Activated T-helper 1 cell treated with Interleukin-2 at 50 U/mL for 16 hours (primary cell): ENCODE measurements at places on chromosomes 12 and 14.

- DNase-seq, result no peak
Measured at GRCh38 chr14:95045106-95045701, 112.1 kb downstream of the DICER1 start.

DNA sequence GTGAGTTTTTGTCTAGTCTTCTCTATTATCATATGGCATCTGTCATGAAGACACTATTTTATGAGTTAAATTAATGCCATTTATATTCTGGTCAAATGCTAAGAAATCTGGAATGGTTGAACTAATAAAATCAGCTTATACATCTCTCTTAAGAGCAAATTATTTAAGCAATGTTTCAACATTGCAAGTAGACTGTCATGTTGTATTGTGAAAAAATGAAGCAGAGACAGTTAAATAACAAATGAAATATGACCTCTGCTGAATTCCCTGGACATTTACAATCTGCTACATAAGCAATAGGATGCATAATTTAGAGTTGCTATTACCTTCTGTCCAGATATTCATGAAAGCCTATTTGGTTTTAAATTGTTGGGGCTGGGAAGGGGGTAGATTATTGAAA is 30.6 kb downstream of the NAV3 start:
- no peak for DNase-seq

DNA sequence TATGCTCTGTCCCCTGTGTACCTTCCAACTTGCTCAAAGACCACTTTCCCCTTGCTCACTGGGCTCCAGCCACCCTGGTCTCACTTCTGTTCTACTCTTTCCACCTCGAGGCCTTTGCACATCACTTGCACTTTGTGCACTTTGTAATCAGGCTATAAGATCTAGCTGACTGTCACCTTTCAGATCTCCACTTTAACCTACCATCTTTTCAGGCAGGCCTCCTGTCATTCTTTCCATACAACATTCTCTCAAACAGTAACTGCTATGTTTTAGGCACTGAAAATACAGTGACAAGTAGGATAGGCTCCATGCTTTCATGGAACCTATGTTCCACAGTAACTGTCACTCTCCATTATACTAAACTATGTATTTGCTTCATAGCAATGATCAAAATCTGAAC is 14.0 kb downstream of the CPM start:
- no peak for DNase-seq

GRCh38 chr12:109885616-109886015 is 5.3 kb upstream of the GLTP start:
- DNase-seq, result no peak

GRCh38 chr12:52155048-52155868 is 36.6 kb downstream of the KRT80 start:
- no peak for DNase-seq

DNA sequence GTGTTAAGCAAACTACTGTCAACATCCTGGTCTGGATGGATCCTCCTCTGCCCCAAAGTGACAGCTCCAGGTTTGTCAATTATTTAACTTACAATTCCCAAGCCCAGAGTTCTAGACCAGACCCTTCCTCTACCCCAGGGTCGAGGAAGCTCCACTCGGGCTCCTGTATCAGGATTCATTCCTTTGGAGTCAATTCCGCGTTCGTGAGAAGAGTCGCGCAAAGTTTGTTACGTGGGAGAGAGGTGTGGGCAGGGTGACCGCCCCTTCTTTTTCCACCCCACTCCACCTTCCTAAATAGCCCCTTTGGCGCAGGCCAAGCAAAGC is 479 bp downstream of the SEL1L start:
- no peak for DNase-seq

DNA sequence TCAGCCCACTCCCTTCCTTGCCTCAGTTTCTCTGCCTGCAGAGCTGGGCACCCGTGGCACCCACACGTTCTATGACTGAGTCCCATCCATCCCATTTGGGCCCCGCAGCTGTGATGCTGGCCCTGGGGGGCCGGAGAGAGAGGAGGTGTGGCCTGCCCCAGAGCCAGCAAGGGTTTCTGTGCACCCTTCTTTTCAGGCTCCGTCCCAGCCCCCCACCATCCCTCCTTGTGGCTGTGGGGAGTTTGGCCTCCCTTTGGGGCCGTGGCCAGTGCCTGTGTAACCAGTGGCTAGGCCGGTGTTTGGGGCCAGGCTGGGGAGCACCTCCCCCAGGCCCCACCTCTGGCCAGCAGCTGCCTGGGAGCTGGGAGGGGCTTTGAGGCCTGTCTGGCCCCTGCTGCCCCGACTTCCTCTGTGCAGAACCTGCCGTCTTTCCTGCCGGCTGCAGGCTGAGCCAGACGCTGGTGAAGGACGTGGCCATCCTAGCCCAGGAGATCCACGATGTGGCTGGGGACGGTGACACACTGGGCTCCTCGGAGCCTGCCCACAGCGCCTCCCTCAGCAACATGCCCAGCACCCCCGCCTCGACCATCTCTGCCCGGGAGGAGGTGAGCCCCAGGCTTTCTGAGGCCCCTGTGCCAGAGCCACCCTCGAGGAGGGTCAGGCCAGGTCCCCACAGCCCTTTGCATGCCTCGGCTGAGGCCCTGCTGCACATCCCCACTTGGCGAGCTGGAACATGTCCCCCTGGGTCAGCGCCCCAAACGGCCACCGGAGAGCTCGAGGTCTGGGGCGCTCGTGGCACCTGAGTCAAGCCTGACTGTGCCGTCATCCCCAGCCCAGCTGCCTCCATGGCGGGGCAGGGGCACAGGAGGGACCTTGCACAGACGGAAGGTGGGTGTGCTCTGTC is 27.7 kb downstream of the CEP170B start:
- DNase-seq, result no peak

- no peak for DNase-seq
Measured at GRCh38 chr14:50039734-50040400, 76.5 kb downstream of the VCPKMT start.

GRCh38 chr12:46628176-46628575 is 197.6 kb downstream of the SLC38A4 start:
- DNase-seq, result no peak

DNA sequence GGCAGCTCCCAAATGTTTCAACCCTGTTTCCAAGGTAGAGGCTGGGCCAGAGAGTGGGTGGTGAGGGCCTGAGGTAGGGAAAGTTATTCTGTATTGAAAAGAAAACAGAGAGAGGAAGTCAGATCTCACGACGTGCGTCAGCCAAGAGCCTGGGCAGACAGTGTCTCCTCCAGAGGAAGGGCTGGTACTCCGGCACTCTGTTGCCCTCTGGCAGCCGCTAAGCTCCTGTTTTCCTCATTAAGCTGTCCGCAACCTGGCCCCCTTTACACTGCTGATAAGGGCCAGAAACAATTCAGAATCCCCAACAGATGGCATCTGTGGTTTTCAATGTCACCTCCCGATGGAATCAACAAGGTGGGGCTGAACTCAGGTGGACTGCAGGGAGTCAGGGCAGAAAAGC is 26.0 kb upstream of the LTBP2 start:
- no peak for DNase-seq

DNA sequence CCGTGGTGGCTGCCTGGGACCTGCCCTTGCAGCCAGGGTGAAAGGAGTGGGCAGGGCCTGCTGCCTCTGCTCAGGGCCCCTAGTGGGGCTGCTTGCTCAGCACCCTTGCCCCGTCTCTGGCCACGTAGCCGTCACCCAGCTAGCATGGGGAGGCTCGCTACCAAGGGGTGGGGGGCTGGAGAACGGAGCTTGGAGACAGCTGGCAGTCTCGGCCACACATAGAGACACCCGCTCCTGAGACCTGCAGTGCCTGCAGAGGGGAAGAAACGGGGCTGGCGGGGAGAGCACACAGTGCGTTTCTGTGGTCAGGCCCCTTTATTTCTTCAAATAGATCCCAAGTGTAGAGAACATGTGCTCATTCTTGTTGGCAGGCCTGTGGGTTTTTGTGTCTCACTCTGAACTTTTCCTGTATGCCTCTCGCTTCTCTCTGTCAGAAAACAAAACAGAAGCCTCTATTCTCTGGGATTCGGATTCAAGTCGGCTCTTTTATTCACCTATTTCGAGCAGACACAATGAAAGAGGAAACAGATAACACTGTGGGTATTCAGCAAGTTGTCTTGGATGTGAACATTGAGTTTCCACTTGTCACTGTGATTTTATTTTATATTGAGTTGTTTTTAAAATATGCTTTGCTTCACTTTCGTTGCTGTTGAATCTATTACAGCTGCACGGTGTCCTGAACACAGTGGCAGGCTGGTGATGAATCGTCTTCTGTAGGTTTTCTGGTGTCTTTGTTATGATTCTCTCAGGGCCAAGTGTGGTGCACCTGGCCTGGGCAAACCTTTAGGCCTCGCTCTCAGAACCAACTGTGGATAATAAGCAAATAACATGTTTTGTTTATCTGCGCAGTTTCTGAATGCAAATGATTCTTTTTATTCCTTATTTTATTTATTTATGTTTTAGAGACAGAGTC is 26.5 kb downstream of the PACS2 start:
- DNase-seq, result no peak

DNA sequence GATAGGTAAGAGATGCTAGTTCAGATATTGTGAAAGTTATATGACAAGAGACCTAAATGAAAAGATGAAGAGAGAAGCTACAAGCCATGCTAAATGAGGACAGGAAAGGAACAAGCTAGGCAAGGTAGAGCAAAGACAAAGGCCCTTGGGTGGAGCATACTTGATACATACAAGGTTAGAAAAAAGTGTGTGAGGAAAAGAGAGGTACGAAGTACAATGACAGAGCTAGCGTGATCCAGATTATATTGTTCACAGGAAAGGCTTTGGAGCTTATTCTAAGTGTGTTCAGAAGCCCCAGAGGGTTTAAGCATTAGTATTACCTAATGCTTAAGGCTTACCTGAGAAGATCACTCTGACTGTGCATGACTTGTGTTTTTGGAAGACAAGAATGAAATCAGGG is 75.0 kb downstream of the SLCO1B3 start:
- DNase-seq, result no peak

DNA sequence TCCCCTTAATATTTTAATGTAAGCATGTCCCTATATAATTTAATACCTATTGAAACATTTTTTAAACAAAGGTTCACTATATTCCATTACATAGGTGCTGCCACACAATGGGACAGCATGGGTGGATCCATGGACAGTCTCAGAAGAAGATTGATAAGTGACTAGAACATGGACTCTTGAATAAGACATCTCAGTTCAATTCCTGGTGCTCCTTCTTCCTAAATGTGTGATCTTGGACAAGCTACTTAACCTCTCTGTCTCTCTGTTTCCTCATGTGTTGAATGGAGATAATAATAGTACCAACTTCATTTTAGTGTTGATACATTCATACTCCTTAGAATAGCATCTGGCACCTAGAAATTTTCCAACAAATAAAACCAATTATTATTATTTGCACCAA is 1.1 kb upstream of the ART4 start:
- DNase-seq, result no peak

- DNase-seq, result no peak
Measured at GRCh38 chr12:101298426-101298825, 18.5 kb downstream of the UTP20 start.

- DNase-seq, result no peak
Measured at GRCh38 chr14:84961637-84962036, 568.3 kb upstream of the FLRT2 start.

DNA sequence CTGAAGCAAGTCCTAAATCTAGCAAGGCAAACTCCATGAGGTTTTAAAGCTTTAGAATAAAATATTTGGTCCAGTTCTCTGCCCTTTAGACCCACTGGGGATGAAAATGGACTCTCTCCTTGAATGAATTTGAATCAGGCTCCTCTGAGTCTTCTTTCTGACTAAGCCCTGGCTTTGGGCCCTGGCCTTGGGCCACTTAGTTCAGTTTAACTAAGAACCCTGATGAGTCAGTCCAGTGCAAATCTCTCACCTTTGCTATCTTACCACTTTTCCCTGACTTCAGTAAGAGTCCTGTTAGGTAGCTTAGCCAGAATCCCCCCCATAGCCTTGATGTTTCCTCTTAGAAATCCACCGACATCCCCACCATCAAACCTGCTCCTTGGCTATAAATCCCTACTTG is 427.5 kb downstream of the SNAPC1 start:
- DNase-seq, result no peak

DNA sequence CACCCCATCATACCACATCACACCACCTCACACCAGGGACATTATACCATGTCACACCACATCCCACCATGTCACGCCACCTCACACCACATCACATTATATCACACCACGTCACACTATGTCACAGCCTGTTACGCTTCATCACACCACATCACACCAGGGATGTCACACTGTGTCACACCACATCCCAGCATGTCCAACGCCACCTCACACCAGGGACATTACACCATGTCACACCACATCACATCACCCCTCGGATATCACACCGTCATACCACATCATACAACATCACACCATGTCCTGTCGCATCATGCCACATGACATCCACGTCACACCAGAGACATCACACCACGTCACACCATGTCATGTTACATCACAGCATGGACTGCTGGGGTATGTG is 235.5 kb downstream of the TMEM121 start:
- no peak for DNase-seq

GRCh38 chr12:42507565-42507964 is 82.0 kb downstream of the PRICKLE1 start:
- DNase-seq, result no peak

GRCh38 chr14:89399594-89400068 is 17.4 kb downstream of the FOXN3 start:
- no peak for DNase-seq

DNA sequence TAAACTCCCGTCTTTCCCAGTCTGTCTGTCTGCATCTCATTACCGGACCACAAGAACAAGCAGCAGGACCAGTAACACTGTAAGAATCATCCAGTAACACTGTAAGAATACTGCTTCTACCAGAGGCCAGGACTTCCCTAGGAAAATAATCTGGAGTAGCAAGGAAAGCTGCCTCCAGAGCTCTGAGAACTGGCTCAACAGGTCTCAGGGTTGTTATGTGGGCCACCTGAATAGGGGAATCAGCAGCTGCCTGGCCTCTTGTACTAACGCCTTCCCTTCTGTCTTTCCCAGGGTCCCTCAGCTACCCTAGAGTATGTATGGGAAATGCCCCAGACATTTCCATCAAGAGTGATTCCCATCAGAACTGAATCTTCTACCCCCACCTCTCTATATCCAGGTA is 954 bp upstream of the SLC39A2 start:
- DNase-seq, result no peak

- no peak for DNase-seq
Measured at GRCh38 chr12:81500788-81501187, 258.4 kb downstream of the PPFIA2 start.

DNA sequence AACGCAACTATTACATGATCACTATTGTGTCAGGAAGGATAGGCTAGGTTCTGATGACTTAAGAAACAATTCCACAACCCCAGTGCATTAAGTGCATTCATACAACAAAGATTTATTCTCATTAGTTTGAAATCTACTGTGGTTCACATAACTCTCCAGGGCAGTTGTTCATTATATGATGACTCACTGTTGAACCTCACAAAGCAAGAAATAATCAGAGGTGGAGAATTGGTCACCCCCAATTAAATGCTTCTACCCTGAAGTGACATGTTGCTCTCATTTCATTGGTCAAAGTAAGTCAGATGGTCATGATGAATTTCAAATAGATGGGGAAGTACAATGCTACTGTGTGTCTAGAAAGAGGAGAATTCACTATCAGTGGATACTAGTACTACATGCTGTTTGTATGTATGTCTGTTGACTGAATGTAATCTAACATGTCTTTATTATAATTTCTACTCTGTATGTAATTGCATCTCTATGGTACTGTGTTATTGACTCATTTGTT is 6.1 kb upstream of the HELB start:
- no peak for DNase-seq

- no peak for DNase-seq
Measured at GRCh38 chr14:75343911-75344310, 65.3 kb downstream of the FOS start.

- no peak for DNase-seq
Measured at GRCh38 chr14:29273513-29273912, 506.9 kb downstream of the FOXG1 start.

GRCh38 chr12:63129927-63130326 is 21.1 kb downstream of the AVPR1A start:
- DNase-seq, result no peak
